Myometrial cell (primary cell): ENCODE measurements at places on chromosomes 2 and 18. TPM values are rescaled to one million over a fixed set of nuclear protein-coding genes. Genes with fewer than 3 reads are reported as not detected.

CYS1 gene
- total RNA-seq, result 1.2 TPM in 1 of 2 replicates, not detected in the other

CD8A gene
- total RNA-seq, result not detected in 2 replicates

FAM237A gene
- not detected in 2 replicates for total RNA-seq

UGT1A5 gene
- total RNA-seq, result not detected in 2 replicates

XDH gene
- total RNA-seq, result 0.29 and 0.71 TPM in 2 replicates

GKN1 gene
- total RNA-seq, result not detected in 2 replicates
